Placental epithelial cell (primary cell): ENCODE measurements at places on chromosomes 6 and 20. TPM values are rescaled to one million over a fixed set of nuclear protein-coding genes. Genes with fewer than 3 reads are reported as not detected.

CD40 gene
- 18.5 and 26.6 TPM in 2 replicates for total RNA-seq

RANBP9 gene
- 22.1 and 25.9 TPM in 2 replicates for total RNA-seq

DDO gene
- total RNA-seq, result not detected in 2 replicates

DUSP15 gene
- not detected in 2 replicates for total RNA-seq

RAET1L gene
- total RNA-seq, result 0.22 TPM in 1 of 2 replicates, not detected in the other

POM121L2 gene
- total RNA-seq, result not detected in 2 replicates

PPDPF gene
- 190 and 201 TPM in 2 replicates for total RNA-seq

TINAG gene
- not detected in 2 replicates for total RNA-seq

MATN4 gene
- 0.54 and 1.2 TPM in 2 replicates for total RNA-seq

SNPH gene
- 2.4 and 5.1 TPM in 2 replicates for total RNA-seq

TNFRSF21 gene
- 15.7 and 31.0 TPM in 2 replicates for total RNA-seq

RNF144B gene
- 2.7 and 26.9 TPM in 2 replicates for total RNA-seq

E2F1 gene
- 4.7 and 5.6 TPM in 2 replicates for total RNA-seq

LHFPL5 gene
- total RNA-seq, result not detected in 2 replicates

PPP1R16B gene
- total RNA-seq, result under 0.01 TPM in 2 replicates

SAMD3 gene
- total RNA-seq, result under 0.01 TPM in 1 of 2 replicates, not detected in the other

SLC17A4 gene
- total RNA-seq, result under 0.01 TPM in 1 of 2 replicates, not detected in the other
